Dorsolateral prefrontal cortex (tissue), 122 donors: ENCODE measurements at places on chromosomes 3 and 15.
A peak's percentile ranks its signal among the peaks of the same experiment; 100 is the strongest.

DNA sequence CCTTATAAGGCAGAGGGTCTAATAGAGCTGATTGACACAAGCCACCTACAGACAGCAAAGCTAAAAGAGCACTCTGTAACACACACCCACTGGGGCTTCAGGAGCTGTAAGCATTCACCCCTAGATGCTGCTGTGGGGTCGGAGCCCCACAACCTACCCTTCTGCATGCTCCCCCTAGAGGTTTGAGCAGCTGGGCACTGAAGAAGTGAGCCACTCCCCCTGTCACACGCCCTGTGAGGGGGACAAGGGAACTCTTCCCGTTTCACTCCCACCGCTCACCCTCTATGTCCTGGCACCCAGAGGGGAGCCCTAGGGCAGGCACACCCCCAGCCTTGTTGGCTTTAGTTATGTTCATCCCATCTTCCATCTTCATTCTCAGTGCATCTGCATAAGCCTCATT is 9.4 kb upstream of the CSTA start:
- no peak for DNase-seq

DNA sequence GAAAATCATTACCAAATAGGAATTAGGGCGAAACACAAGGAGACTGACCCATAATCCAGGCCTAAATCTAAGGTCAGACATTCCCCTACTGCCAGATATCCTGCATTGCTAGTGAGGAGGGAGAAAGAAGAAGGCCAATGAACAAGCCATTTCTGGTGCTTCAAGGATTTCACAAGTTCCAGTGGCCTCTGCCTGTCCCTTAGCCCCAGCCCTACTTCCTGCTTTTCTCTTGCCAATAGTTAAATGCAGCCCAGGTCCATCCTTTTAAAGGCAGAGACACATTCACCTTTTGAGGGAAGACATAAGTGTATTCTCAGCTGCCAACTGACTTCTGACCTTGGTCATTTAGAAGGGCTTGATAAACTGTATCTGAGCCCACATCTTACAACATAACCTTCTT is 135.8 kb downstream of the ZNF621 start:
- no peak for DNase-seq

- no peak for DNase-seq
Measured at GRCh38 chr3:113744941-113745755, 901 bp downstream of the NAA50 start.

DNA sequence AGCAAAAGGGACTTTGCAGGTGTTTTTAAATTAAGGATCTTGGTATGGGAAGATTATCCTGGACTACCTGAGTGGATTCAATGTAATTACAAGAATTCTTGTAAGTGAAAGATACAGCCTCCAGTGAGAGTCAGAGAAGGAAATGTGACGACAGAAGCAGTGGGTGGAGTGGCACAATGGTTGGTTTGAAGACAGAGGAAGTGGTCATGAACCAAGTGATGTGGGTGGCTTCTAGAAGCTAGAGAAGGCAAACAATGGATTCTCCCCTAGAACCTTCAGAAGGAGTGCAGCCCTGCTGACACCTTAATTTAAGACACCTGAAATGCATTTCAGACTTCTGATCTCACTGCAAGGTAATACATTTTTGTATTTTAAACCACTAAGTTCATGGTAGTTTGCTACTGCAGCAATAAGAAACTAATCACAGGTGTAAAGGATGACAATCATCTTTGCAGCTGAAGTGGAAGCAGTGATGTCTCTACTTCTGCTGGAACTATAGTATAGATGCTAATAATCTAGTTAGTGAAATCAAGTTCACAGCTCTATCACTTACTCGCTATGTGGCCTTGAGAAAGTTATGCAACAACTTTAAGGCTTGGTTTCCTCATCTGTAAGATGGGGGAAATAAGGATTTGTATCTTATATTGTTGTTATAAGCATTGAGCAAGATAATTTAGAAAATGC is 403.4 kb upstream of the SUCLG2 start:
- DNase-seq, result no peak

DNA sequence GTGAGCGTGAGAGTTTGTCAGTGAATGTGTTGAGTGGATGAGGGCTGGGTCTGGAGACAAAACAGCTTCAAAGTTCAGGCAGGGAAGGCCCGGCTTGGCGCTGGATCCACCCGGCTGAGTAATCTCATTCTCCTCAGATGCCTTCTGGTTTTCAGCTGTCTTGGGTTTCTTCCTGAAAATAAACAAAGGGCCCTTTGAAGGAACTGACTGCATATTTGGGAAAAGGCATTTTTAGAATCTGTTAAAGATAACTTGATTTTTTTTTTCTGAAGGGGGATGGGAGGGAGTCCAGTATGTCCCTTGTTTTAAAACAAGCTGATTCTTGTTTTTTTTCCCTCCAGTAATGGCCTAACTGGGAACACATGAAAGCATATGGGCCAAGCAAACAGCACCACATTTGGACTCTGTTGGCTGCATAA is 86.4 kb downstream of the TIGIT start:
- DNase-seq, result peak; percentile 70

- no peak for DNase-seq
Measured at GRCh38 chr3:139312416-139312815, 31.4 kb upstream of the MRPS22 start.

GRCh38 chr15:80732818-80733217 is 37.7 kb downstream of the ABHD17C start:
- DNase-seq, result no peak

DNA sequence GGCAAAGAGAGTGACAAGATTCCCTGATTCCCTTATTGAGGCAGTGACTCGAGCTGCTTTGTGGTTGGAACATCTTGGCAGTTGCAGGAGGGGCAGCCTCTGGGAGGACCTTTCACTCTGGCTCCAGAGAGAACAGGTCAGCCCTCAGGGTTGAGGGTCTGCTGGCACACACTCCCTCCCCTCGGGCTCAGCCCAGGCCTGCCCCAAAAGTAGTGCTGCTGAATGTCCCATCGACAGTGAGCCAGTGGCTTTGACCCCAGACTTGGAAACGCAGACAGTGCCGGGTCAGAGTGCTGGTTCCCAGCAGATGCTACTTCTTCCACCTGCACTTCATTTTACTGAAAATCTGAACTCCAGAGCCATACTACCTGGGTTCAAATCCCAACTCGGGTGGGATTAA is 25.6 kb upstream of the ATP2B2 start:
- no peak for DNase-seq

- DNase-seq, result no peak
Measured at GRCh38 chr3:58569287-58570001, 7.7 kb downstream of the FAM107A start.

DNA sequence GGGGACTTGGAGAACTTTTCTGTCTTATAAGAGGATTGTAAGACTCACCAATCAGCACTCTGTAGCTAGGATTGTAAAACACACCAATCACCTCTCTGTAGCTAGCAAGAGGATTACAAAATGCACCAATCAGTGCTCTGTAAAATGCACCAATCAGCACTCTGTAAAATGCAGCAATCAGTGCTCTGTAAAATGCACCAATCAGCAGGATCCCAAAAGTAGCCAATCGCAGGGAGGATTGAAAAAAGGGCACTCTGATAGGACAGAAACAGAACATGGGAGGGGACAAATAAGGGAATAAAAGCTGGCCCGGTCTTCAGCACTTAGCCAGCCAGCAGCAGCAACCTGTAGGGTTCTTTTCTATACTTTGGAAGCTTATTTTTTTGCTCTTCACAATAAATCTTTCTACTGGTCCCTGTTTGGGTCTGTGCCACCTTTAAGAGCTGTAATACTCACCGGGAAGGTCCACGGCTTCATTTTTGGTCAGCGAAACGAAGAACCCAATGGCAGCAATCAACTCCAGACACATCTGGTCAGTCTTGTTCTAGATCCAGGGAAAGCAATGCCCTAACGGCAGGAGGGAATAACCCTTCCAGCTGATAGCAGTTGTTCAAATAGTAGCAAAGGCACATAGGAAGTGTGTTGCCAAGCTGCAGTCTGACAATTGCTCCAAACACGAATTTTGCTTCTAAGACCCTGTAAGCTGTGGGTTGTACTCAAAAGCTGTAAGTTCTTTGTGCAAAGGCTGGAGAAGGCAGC is 135.6 kb downstream of the TJP1 start:
- no peak for DNase-seq

- peak; percentile 54 for DNase-seq
Measured at GRCh38 chr3:69671082-69671952, 67.9 kb upstream of the MITF start.

DNA sequence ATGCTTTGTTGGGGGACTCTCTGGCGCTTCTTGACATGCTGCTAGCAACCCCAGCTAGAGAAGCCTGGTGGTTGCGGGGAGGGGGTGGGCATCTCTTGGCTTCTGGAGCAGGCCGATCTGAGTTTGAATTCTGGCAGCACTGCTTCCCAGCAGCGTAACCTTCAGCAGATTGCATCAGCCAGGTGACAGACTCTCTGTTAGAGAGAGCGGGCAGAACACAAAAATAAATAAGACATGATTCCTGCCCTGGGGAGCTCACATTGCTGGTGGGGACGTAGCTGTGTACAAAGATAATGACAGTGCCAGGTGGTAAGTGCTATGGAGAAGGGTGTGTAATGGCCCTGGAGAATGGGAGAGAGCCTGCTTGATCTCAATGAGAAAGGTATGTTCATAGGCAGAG is 87.4 kb downstream of the THSD4 start:
- no peak for DNase-seq

DNA sequence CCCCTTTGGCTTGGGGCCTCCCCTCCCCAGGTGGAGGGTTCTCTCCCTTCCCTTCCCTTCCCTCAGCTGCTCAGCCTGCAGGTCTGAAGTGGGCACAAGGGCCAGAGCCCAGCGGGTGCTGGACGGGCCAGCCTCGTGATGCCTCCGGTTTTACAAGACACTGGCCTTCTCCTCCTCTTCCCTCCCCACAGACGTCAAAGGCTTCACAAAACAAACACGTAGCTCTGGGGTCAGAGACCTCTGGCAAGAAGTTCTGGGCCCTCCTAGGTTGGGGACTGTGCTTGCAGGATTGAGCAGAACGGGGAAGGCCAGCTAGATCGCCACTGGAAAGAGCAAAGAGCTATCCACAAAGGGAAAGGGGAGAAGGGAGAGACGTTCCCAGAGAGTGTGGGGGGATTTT is 81.4 kb upstream of the TPM1 start:
- DNase-seq, result no peak

DNA sequence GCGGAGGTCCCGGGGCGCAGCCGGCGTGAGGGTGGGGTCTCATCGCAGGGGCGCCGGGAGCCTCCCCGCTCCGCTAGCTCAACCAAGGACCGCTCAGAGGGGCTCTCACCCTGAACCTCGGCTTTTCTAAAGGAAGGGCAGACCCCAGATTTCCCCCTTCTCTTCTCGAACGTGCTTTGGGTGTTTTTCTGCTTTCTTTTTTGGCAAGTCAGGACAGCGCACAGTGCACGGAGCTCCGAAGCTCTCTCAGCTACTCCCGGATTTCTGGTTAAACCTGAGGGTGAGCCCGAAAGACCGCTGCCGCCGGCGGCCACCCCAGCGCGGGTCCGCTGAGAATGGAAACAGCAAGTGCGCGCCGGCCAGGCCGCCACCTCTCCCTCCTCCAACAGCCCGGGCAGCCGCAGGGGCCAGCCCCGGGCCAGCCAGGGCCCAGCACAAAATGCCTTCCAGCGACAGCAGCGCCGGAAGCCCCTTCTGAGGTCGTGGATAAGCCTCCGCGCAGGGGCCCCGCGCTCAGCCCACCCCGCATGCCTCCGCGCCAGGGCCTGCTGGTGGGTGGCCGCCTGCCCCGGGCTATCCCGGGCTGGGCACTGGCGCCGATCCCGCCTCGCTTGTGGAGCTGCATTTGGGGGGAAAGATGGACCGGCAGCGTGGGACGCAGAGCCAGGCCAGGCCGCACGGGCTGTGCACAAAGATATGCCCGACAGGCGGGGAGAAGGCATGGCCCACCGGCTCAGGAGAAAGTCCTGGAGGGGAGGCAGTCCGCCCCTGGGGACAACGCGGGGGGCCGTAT is 8.2 kb upstream of the OCA2 start:
- DNase-seq, result peak; percentile 50

DNA sequence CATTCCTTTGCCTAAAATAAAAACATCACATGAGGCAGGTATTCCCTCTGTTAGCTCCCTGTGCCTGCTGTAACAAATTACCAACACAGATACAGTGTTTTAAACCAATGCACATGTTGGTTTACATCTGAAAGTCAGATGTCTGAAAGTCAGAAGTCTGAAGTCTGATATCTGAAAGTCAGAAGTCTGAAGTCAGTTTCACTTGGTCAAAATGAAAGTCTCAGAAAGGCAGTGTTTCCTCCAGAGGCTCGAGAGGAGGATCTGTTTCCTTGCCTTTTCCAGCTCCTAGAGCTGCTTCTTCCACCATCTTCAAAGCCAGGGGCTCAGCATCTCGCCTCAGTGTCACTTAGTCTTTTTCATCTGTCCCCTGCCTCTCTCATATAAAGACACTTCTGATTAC is 22.0 kb downstream of the SST start:
- no peak for DNase-seq

DNA sequence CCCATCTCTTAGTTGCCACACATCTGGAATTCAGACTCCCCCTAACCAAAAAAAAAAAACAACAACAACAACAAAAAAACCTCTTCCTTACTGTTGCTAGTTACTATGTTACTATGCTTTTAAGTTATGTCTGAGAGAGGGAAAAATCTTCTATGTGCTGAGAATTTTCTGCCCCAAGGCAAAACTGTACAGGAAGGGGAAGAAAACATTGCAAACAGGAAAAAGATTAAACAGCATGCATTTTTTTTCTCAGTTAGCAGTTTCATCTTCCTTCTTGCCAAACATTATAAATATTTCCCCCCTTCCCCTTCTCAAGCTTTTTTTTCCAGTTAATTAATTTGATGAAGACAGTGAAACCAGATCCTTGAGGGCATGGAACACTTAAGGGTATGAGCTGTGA is 1.1 kb upstream of the CD200R1 start:
- no peak for DNase-seq

DNA sequence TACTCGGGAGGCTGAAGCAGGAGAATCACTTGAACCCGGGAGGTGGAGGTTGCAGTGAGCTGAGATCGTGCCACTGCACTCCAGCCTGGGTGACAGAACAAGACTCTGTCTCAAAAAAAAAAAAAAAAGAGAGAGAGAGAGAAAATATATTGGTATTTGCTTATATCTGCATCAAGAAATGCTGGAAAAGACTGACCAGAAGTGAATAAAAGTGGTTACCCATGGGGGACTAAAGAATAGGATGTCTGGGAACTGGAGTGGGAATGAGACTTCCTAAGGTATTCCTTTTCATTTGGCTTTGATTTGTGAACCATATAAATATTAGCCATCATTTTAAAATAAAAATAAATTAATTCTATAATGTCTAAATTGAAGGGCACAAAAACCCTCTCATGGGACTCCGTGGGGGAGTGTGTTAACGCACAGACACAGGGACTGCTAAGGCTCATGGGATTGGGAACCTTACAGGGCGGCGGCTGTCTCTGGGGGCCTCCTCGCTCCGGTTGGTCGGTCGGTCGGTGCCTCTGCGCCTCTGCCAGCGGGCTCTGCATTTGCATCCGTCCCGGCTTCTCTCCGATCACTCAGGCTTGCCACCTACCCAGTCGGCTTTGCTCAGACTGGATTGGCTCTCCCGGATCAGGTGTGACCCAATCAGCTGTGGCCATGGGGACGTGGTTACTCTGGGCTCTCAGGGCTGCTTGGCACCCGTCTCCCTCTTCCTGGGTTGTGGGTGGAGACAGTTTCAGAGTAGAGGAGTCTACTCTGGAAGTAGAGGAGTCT is 12.7 kb upstream of the TSPAN3 start:
- DNase-seq, result peak; percentile 87

GRCh38 chr3:132522353-132522752 is 74.7 kb upstream of the ACKR4 start:
- DNase-seq, result no peak
